ENCODE measurements at places on chromosomes 5 and 9. TPM values are rescaled to one million over a fixed set of nuclear protein-coding genes. Genes with fewer than 3 reads are reported as not detected.

- DNase-seq, result no peak
Measured at GRCh38 chr5:125926172-125926571, 497.0 kb upstream of the GRAMD2B start.

GRCh38 chr9:120368799-120369198, 211.2 kb downstream of the CDK5RAP2 start:
- DNase-seq, result no peak

GRCh38 chr5:122743261-122743660, 31.6 kb upstream of the SNX2 start:
- no peak for DNase-seq

DNA sequence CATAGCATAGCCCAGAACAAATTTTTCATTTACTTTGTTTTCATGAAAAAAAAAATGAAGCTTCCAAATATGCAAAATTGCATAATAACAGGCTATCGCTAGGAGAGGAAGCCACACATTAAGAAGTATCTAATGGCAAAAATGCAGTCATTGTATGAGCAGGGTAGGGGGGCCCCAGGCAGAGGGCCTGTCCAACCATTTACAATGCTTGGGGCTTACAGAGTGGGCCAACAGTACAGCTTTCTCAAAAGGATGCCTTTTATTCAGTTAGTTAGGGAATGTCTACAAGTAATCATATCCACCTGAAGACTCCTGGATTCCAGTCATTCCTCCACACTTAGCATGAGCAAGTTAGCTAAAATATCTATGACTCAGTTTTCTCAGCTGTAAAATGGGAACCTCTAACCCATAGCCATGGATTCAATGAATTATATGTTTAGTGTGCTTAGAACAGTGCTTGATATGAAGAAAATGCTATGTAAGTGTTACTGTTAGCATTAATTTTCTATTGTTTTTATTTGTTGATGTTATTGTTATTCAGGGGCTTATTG, 117.7 kb downstream of the GAS1 start:
- DNase-seq, result no peak

- DNase-seq, result peak; percentile 99
Measured at GRCh38 chr5:115625579-115626444, at the start of gene TMED7. Gene TMED7, minus strand, starts transcription at chr5:115626036. Its CDS starts 244 bp downstream, at chr5:115625792.

- DNase-seq, result no peak
Measured at GRCh38 chr5:67815455-67816391, 399.8 kb upstream of the PIK3R1 start.

DNA sequence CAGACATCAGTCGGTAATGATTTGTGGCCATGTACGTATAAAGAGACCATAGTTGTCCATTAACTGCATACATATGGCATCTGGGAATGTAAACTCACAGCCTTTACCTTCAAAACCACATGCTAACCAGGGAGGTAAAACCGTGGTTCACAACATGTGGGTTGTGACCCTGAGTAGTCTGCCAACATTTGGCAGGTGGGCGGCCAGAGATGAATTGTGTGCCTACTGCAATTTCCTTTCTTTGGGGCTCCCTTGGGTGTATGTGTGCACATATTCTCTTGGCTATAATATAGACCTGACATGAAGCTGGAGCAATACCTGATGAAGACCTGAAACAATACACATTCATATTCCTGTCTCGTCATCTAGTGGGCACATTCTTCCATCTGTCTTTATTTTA, 396.0 kb downstream of the MLLT3 start:
- no peak for DNase-seq

DNA sequence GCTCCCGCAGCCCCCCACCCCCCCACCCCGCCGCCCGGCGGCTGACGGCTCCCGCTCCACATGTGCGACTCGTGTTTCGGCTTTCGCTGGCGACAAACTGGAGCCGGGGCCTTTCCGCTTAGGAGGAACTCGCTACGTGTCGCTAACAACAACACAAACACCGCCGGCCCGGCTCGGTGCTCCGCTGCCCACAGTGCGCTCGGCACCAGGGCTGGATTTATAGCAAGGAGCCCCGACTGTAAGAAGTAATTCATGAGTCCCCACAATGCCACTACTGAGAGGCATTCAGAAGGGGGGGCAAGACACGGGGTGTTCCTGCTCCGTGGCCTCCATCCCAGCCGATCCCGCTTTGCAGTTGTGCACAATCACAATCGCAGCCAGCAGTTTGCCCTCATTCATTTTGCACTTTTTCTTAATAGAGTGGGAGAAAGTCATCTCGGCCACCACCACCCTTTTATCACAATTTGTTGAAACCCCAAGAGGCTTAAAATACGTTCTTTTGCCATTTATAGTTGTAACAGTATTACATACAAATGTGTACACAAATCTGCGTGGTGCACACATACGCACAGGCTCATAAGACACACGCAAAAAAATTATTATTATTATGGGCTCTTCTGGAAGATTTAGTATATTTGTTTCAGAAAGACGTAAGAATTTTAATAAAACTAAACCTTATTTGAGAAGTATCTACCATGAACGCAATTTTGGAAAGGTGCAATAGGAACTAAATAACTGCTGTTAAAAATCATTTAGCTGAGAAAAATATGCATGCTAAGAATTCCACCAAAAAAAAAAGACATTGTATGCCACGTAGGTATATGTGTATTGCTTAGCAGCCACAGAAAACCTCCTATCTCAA, 48.1 kb downstream of the EBF1 start:
- peak; percentile 4 for DNase-seq

GRCh38 chr9:130927338-130927737, 11.7 kb downstream of the FIBCD1 start:
- DNase-seq, result no peak

- DNase-seq, result peak; percentile 82
Measured at GRCh38 chr5:81856948-81857928, 106.3 kb upstream of the SSBP2 start.

DNA sequence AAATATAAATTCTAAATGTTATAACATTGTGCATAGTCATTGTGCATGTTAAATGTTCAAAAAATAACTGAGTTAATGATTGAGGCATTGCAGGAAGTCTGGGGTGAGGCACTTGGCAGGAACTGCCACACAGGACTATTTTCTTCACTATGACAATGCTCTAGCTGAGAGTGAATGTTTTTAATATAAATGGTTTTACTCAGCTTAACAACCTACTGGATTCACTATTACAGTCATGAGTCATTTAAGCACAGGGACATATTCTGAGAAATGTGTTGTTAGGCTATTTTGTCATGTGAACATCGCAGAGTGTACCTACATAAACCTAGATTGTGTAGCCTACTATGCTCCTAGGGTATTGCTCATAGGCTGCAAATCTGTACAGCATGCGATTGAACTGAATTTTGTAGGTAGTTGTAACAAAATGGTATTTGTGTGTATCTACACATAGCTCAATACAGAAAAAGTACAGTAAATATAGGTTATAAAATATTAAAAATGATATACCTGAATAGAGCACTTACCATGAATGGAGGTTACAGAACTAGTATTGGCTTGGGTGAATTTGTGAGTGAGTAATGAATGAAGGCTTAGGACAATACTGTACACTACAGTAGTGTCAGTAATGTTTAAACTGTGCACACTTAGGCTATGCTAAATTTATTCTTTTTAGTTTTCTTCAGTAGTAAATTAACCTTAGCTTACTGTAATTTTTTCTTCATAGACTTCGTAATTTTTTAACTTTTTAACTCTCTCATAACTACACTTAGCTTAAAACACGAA, 346.1 kb upstream of the PTGER4 start:
- DNase-seq, result no peak

GRCh38 chr9:87199278-87199677, 252.0 kb upstream of the GAS1 start:
- DNase-seq, result no peak

DNA sequence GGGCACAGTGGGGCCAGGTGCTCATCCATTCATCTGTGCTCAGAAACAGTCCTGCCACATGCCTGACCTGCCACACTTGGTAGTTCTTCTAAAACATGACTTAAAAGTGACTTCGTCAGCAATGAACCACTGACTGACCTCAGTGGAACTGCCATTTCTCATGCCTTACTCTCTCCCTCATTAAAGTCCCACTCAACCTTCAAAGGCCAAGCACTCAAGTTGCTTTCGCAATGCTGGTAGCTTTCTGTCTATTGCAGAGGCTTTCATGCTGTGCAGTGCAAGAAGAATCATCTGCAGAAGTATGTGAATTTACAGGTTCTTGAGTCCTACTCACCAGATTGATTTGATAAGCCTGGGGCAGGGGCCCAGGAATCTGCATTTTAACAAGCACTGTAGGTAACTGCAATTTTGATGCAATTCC, 23.9 kb downstream of the B4GALT1 start:
- DNase-seq, result no peak

GRCh38 chr9:36929350-36929675, 104.8 kb downstream of the PAX5 start:
- DNase-seq, result no peak

DNA sequence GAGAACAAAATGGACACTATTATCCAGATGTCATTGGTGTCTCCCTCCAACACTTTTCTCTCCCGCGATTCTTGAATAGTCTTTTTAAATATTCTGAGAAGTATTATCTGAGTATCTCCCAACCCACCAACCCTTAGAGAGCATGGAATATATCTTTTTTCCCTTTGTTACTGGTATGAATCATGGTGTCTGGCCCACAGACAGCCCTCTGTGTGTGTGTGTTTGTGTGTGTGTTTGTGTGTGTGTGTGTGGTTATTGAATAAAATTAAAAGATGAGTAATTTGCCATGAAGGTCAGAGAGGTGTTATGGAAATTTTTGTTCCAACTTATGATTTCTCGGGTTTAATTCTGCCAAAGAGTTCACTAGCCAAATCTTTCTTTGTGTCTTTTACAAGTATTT, 47.7 kb downstream of the CAMK4 start:
- DNase-seq, result no peak

DNA sequence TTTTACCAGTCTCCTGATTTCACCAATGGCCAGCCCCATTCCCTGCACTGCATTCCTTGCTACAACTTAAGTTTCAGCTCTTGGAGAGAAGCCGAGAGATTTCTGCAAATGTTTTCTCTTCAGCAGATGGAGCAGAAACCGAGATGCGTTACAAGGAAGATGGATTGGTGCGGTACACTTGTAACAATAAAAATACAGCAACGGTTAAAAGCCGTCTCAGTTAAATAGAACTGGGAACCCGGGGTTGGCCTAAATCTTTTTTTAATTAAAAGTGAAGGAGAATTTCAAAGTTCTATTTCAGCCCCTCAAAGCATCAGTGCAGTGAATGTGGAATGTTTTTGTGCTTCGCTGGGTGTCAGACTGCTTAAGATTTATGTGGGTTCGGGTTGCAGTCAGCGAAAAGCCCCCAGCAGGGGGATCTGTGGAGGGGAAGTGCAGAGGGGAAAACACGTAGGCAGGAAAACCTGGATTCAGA, 19.8 kb downstream of the BRINP1 start:
- DNase-seq, result no peak

- no peak for DNase-seq
Measured at GRCh38 chr9:133306242-133307204, 29.5 kb downstream of the SURF6 start.

DNA sequence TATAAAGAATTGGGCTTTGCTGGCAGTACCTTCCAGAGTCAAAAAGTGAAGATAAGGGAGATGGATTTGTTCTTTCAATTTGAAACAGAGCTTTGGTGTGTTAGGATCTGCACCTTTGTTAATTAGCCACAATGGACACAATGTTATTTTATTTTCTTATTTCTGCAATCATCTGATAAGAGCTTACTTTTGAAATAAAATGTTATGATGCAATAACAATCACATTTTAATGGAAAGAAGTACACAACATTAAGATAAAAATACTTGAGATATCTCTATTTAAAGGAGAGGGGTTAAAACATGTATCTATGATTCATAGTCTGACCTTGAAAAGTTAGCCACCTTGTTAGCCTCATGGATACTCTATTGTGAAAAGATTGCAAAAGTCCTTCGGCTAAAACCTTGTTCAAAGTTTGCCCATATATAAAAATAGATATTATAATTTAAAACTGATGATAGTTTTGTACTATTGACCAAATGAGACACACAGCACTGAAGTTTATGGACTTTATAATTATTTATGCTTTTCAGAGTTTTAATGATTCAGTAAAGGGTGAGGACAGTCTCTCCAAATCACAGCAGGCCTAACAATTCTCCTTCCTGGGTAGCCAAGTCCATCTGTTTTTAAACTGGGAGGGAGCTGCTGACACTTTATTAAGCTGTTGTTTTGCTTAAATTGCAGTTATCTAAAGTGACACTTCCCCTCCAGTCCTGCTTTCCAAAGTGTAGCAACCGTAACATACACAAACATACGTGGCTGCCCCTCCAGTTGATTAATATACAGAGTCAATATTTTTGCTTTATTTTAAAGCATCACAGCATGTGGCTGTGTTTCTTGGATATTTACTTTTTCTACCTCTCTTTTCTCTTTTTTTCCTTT, 47.6 kb upstream of the DAP start:
- DNase-seq, result no peak

- peak; percentile 34 for DNase-seq
Measured at GRCh38 chr5:31854181-31855133, 215.5 kb downstream of the PDZD2 start.

IRF1 gene
- total RNA-seq, result 5.1 TPM

ARL10 gene
- 25.7 TPM for total RNA-seq

IL9 gene
- not detected for total RNA-seq

Data from dorsolateral prefrontal cortex (tissue), 122 donors.